ENCODE measurements at places on chromosomes 2 and 18.

GRCh38 chr18:907885-908757 lies 3.5 kb downstream of the ADCYAP1 start:
- no peak for DNase-seq

GRCh38 chr2:169476459-169476858 lies 2.8 kb upstream of the BBS5 start:
- no peak for DNase-seq

DNA sequence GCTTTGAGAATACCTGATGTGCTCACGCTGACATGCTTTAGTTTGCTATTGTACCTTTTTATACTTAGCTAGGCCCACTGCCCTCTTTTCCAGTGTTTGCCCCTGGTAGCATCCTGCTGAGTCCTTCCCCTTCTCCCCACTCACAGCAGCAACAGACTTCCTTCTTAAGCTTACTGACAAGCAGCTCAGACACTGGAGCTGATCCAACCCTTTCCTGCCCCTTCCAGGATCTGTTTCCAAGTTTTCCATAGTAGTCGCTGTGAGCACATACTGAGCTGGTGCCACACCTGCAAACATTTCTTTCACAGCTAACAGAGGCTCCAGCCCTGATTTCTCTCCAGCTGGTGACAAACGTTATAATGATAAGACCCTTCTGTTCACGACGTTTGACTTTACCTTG lies 991.4 kb upstream of the CELF4 start:
- DNase-seq: no peak

GRCh38 chr2:11543337-11544216 lies 9.7 kb downstream of the GREB1 start:
- DNase-seq: no peak

GRCh38 chr2:39990335-39990900 lies 211.4 kb upstream of the THUMPD2 start:
- DNase-seq: no peak

DNA sequence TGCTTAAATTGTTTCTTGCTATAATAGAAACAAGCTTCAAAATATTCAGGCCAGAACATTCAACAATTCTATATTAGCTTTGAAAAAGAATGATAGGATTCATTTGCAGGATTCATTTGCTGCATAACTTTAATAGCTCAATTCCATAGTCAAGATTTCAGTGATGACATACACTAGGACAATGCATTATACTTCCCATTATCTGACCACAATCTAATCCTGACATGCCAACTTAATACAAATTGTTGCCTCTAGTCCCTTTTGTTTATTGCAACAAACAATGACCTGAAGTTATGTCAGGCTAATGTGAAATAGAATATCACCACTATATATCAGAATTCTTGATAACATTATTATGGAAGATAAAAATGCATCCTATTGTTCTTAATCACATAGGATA lies 169.4 kb downstream of the DNAH7 start:
- no peak for DNase-seq

DNA sequence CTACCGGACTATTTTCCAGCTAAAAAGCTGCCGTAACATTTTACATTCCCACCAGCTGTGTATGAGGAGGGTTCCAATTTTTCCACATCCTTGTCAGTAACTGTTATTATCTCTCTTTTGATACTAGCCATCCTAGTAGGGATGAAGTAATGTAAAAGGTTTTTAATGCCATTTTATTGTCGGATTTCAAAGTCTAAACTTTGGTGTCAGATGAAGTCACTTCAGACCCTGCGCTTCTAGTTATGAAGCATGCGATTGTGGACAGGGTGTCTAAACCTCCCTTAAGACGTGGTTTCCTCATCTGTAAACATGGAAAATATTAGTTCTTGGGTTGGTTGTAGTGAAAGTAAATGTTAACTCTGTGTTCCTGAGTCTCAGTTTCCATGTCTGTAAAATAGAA lies 4.7 kb downstream of the DGKD start:
- no peak for DNase-seq

- DNase-seq: no peak
Measured at GRCh38 chr2:235719146-235719942, 225.5 kb downstream of the AGAP1 start.

GRCh38 chr2:131425231-131425941 lies 50.5 kb upstream of the TUBA3D start:
- no peak for DNase-seq

GRCh38 chr2:54083445-54083844 lies 32.0 kb upstream of the ACYP2 start:
- DNase-seq: no peak

- DNase-seq: no peak
Measured at GRCh38 chr2:156459720-156460119, 23.5 kb downstream of the GPD2 start.

DNA sequence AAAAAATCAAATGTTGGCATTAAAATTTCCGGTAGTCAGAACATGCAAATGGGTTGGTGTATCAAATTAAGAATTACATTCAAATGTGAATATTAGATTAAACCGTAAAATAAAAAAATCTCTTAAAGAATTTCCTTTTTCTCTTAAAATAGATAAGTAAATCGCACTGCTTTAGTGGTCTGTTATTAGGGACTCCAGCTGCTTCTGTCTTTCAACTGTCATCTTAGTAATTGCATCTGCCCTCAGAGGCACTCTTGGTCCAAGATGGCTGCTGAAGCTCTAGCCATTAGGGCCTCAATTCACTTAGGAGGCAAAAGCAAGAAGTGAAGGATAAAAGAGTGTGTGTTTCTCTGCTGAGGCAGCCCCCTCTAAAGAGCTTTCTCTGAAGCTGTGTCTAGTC lies 132.4 kb downstream of the MGAT5 start:
- DNase-seq: no peak

DNA sequence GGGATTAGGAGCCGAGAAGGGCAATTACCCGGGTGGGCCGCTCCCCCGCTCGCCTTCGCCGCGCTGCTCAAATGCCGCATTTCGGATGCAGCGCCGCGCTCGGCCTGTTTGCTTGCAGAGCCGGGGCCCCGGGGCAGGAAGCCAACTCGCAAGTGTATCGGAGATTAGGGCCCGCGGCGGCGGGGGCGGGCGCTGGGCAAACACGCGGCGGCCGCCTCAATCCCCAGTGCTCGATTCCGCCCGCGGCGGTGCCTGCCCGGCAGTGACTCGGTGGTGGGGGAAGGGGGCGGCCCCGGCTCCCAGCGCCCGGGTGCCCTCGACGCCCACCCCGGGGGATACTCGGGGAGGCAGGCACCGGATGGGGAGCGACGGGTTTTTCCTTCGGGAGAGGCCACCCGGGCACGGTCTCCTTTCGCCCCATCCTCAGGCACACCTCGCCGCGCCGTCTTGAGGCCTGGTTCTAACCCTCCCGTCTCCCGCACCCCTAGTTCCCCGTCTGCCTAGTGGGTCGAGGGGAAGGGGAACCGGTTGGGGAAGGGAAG lies 26.6 kb upstream of the NOTO start:
- DNase-seq: peak; percentile 72

- no peak for DNase-seq
Measured at GRCh38 chr2:119958670-119959268, 54.1 kb upstream of the EPB41L5 start.

GRCh38 chr2:71474116-71474743 lies 20.9 kb downstream of the DYSF start:
- no peak for DNase-seq

GRCh38 chr2:80078290-80079036 lies 226.1 kb downstream of the LRRTM1 start:
- DNase-seq: no peak

DNA sequence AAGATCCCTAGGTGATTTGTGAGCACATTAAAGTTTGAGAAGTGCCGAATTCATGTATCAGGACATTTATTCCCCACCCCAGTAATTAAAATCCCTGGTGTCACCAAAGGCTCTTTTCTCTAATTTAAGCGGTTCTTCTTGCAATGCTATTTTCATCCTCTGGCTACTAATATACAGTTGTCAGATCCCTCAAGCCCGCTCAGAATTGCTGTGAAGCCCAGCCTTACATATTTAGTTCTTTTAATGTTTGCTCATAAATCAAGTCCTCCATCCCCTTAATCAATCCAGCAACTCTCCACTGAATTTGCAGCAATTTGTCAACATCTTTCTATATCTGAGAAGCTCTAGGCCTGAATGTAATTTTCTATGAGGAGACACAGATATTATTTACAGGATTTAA lies 437.9 kb downstream of the PIK3C3 start:
- DNase-seq: no peak

- DNase-seq: no peak
Measured at GRCh38 chr18:57009844-57010243, 137.0 kb upstream of the BOD1L2 start.

Measured in activated CD4-positive, alpha-beta T cell treated with anti-CD3 and anti-CD28 coated beads, Interleukin-2, amount 10 ng/mL, durations not matched to agents 7 days and 5 days (primary cell).